NCI-H2029 treated with DMSO at 0.1 percent for 48 hours (cell line): ENCODE measurements at places on chromosomes 4 and X.

DNA sequence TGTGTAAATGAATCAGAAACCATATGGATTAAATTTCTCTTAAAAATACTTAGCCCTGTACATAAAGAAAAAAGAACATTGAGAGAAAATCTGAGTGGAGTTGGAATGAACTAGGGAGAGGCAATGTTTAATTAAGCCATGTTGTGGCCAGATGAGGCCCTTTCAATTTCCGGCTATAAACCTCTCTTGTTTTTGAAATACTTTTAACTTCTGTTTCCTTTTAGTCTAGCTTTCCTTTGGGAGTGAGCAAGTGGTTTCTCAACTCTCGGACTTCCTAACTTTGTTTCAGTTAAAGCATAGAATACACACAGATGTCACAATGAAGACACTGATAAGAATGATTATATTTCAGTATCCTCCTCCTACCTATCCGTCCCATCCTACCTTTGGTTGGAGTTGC is 197.2 kb downstream of the ARHGAP24 start:
- no peak for DNase-seq

DNA sequence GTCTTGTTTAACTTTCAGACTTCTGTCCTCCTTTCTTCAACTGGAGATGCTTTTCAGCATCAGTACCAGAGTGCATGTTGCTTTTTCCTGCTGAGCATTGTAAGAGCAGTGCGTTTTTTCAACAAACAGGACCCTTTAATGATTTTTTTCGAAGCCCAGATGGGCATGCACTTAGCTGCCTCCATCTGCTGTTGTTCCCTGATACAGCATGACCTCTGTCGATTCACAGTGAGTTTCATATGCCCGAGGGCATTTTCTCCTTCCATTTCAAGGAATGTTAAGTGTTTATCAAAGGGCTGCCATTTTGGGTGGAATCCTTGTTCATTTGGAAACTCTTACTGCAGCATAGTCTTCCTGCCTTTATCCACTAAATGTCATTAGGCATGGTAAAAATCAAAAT is 428.6 kb downstream of the DTHD1 start:
- no peak for DNase-seq

- no peak for DNase-seq
Measured at GRCh38 chrX:87664381-87664780, 146.8 kb downstream of the KLHL4 start.

GRCh38 chr4:4651811-4652755 is 110.2 kb upstream of the STX18 start:
- no peak for DNase-seq
